ENCODE measurements at places on chromosomes 5 and 9. TPM values are rescaled to one million over a fixed set of nuclear protein-coding genes. Genes with fewer than 3 reads are reported as not detected.

- DNase-seq, result no peak
Measured at GRCh38 chr5:159971931-159972461, 36.9 kb upstream of the TTC1 start.

- no peak for DNase-seq
Measured at GRCh38 chr5:173291722-173292658, 36.2 kb downstream of the STC2 start.

DNA sequence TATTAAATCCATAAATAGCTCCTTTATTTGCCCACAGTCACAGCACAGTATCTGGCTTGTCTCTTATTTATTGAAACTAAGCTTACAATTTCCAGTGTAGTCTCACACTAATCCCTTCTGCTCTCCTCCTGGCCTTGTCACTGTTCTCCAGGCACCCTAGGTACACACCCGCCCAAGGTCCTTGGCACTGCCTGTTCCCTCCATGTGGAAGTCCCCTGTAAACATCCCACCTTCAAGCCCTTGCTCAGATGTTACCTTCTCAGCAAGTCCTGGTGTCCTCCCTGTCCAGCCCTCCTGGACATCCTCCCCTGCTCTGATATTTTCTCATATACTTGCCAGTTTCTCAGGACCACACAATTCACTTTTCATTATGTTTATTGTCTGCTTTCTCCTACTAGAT lies 44.2 kb upstream of the CFAP157 start:
- no peak for DNase-seq

GRCh38 chr9:134861595-134862334 lies 18.8 kb upstream of the FCN2 start:
- no peak for DNase-seq

DNA sequence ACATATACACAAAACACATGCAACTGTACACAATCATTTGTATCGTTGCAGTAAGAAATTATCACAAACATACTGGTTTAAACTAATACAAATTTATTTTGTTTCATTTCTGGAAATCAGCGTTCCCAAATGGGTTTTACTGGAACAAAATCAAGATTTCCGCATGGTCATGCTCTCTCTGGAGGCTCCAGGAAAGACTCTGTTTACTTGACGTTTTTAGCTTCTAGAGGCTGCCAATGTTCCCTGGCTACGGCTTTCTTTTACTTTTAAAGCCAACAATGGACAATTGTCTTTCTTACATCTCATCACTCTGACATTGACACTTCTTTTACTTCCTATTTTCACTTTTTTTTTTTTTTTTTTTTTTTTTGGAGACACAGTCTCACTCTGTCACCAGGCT lies 793.1 kb downstream of the CDH9 start:
- no peak for DNase-seq

DNA sequence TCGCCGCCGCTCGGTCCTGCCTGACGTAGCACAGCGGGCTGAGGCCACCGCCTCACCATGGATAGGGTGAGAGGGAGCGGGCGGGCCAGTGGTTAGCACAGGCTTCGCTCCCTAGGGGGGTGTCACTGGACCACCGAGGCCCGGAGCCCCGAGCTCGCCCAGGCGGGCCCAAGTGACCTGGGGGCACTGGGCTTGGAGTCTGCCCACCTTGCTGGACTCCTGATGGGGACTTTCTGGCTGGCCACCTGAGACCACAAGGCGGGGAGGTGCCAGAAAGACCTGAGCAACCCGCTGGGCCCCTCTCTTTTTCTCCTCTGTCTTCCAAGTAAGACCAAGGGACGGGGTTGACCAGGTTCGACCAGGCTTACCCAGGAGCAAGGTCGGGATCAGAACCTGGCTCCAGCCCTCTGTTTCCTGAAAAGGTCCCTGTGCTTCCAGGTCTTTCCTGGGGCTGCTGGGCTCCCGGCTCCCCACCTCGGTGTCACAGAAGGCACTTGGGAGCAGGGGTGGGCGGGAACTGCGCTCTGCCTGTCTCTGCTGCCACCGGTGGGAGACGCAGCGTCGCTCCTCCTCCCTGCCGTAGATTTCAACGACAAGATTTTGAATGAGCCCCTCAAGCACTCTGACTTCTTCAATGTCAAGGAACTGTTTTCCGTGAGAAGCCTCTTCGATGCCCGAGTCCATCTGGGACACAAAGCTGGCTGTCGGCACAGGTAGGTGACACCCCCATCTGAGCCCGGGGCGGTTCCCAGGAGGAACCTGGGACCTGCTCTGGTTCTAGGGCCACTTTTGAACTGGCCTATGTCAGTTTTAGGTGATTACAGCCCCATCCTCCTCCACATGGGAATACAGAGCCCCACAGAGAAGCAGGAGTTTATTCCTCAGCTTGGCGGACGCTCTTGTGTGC lies 1.0 kb downstream of the MRPS2 start:
- no peak for DNase-seq

DNA sequence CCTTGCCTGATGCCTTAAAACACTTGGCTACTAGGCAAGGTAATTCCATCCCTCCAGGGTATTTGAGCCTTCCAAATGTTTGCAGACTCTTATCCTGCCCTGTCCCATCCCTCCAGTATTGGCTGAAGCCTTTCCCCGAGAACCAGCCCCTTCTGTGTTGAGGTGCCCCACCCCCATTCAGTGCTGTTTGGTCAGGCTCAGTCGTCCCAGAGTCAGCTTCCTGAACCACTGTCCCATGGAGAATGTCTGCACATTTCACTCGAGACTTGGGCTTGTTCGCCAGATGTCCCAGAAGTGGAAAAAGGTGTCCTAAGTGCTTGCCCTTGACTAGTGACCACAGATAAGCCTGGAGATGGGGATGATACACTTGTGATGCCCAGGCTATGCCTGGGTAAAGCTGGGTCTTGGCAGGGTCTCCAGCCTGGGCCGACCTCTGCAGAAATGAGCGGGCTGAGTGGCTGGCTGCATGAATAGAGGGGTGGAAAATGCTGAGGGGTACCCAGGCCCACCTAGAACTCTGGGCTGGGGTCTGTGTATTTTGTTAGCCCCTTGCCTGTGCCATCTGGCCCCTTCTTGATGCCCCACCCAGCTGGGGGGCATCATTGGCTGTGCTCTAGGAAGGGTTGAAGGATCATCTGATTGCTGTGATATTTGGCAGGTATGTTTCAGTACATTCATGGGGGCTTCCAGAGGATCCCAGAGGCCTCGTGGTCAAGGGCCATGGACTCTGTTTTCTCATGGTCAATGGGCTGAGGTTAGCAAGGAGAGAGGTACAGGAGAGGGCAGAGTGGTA lies 178.4 kb downstream of the MACROH2A1 start:
- no peak for DNase-seq

DNA sequence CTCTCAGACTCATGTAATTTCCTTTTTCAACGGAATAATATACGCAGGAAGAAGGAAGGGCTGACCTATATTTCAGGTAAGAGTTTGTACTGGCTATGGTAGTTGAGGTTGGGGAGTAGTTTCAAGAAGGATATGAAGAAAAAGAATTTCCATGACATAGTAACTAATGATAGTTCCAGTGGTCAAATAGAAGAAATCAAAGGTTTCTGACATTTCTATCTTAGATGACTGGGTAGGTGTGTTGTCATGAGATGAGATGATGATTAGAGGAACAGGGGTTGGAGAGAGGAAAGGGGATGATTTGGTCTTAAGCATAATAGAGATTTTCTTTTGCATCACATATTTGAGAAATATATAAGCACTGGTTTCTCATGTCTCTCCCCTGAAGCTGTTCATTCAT lies 166.0 kb downstream of the SPATA31D1 start:
- no peak for DNase-seq

DNA sequence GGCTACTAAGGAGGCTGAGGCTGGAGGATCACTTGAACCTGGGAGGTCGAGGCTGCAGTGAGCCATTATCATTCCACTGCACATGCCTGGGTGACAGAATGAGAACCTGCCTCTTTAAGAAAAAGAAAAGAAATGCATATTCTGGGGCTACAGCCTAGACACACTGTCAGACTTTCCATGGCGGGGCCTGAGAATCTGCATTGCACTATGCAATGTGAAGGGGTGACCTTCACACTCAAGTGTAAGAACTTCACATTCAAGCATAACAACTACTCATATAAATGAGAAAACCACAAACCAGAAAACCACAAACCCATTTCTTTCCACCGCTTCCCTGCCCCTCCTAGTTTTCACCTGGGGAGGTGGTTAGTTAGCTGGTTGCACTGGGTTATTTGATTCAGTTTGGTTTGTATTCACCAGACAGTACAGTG lies 18.0 kb upstream of the FBP2 start:
- no peak for DNase-seq

- no peak for DNase-seq
Measured at GRCh38 chr9:126750941-126751725, 53.7 kb upstream of the ZBTB43 start.

DNA sequence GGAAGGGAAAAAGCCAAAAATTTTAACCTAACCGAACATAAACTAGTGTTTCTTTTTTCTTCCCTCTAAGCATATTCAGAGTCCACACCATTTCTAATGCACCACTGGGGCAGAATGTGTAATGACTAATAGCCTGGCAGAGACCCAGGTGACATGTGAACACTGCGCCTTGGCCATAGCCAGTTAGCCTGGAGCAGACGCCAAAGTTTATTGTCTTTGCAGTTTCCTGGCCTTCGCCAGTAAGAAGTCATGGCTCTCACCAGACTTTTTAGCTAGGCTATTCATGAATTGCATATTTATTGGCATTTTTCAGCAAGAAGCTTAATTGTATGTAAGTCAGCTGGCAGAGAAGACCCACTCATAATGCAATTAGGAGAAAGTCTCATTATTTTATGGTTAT lies 182.8 kb upstream of the SLC27A6 start:
- DNase-seq, result no peak

DNA sequence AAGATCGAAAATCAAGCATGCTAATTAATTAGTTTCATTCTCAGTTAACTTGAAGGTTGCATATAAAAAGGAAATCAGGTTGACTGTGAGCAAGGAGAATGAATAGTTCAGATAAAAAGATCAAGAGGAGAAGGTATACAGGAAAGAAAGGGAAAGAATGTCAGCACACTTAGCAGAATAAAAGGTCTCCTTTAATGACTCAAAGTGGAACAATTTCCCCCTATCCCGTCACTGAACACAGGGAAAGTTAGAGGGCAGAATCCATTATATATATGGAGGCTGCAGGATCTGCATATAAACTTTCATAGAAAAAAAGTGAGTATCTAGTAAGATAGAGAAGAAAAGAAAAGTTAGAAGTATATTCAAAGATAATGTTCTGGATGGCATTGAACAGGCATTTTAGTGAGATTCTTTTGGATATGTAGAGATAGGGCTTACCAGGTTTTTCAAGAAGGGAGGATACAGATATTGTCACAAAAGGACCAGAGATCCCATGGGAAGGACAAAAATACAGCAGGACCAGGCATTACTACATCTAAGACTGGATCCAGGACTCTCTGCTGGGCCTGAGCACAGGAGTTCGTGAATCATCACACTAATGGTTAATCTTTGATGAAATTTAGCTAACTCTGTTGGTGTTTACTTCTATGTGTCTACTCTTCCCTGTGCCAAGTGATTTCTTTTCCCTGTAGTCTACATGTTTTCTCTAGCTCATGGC lies 988.2 kb upstream of the ARRDC3 start:
- no peak for DNase-seq

DNA sequence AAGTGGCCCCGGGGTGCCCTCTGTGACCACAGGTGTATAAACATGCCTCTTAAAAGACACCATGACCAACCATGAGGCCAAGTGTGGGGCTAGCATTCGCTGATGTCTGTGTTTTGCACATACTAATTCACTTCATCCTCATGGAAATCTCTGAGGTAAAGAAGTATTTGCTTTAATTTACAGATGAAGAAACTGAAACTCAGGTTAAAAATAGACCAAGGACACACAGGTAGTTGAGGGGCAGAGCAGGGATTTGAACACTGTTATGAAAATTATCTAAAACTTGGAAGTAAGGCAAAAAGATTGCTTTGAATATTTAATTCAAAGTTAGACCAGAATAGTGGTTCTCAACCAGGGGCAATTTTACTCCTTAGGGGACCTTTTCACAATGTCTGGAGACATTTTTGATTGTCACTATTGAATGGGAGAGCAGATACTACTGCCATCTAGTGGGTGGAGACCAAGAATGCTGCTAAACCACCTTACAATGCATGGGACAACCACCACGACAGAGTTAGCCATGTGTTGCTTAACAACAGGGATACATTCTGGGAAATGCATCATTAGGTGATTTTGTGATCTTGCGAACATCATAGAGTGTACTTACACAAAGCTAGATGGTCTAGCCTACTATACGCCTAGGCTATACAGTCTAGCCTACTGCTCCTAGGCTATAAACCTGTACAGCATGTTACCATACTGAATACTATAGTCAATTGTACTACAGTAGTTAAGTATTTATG lies 8.0 kb upstream of the FXN start:
- peak; percentile 56 for DNase-seq

GRCh38 chr9:130956636-130957450 lies 17.8 kb upstream of the FIBCD1 start:
- DNase-seq, result no peak

DNA sequence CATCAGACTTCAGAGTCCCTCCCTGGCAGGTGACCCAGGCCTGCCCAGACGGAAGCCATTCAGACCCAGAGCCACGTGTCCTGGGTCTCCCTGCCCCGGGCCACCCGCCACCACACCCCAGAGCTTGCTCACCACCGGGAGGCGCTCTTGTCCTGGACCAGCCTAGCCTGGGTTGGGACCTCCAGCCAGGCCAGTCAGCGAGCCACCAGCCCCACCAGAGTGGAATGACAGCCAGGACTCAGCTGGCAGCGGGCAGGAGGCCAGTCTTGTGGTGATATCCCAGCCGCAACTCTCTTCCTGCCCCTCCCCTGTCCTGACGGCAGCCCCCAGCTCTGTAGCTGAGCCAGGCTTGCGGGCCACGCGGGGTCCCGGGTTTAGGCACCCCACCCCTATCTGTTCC lies 1.7 kb upstream of the PTGDS start:
- no peak for DNase-seq

DNA sequence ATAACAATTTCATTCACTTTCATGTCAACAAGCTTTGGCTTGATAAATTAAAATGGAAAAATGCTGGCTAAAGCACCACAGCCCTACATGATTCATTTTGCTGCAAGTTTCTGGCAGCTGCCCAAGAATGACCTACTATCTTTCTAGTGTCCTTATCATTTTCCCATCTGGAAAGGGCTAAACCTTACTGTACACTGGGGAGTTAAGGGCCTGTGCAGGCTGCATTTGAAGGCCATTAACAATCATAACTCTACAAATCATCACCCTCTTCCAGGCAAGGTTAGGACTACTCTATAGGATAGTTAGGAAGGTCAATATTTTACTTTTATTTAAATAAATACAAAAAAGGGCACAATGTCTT lies 579.7 kb upstream of the ZNF608 start:
- DNase-seq, result no peak

DNA sequence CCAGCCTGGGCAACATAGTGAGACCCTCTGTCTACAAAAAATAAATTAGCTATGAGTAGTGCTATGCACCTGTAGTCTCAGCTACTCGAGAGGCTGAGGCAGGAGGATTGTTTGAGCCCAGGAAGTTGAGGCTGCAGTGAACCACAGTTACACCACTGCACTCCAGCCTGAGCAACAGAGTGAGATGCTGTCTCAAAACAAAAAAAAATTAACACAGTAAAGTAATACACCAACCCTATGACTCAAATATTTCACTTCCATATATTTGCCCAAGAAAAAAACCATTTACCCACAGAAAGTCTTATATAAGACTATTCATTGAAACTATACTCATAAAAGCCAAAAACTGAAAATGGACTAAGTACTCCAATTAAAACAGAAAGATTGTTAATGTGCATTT lies 16.2 kb downstream of the SMIM23 start:
- no peak for DNase-seq

The SPATA31A3 gene
- polyA plus RNA-seq, result not detected

The PCDHGA11 gene
- not detected for polyA plus RNA-seq

The FOXI1 gene
- polyA plus RNA-seq, result not detected

The PDE8B gene
- polyA plus RNA-seq, result not detected

Measured in CD4-positive, alpha-beta memory T cell (primary cell).